Mesenteric fat pad (tissue), 1 donor: ENCODE measurements at places on chromosomes 4 and X.
A peak's percentile ranks its signal among the peaks of the same experiment; 100 is the strongest.

- no peak for DNase-seq
Measured at GRCh38 chrX:152844256-152844655, 13.4 kb downstream of the NSDHL start.

- DNase-seq = no peak
Measured at GRCh38 chr4:127006446-127006877, 626.3 kb upstream of the INTU start.

DNA sequence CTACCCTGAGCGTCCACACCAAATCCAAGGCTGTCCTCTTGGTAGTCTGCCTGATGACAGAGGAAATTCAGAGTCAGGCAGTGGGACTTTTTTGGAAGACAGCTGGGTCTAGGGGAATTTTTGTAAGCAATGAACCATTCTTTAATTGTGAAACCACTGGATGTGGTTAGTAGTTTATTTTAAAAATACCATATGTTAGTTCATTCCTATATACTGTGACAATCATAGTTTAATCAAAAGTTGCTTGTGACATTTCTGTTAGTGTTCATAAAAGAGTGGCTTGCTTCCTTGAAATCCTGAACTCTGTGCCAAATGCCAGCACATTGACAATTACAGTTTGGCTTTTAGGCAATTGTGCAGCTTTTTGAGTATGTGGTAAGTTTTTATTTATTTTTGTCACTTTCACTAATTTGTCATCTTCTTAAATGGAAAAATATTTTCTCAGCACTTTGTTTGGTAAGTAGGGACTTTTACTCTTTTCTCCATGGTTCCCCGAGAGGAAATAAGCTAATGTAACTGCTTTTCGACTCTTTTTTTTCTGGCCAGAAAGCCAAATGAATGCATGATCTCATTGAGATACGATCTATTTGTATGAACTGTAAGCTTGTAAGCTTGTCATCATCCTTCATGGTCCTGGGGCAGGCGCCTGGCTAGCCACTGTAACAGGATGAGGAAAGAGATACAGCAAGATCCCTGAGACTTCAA lies 72.6 kb upstream of the SLC4A4 start:
- DNase-seq = no peak

DNA sequence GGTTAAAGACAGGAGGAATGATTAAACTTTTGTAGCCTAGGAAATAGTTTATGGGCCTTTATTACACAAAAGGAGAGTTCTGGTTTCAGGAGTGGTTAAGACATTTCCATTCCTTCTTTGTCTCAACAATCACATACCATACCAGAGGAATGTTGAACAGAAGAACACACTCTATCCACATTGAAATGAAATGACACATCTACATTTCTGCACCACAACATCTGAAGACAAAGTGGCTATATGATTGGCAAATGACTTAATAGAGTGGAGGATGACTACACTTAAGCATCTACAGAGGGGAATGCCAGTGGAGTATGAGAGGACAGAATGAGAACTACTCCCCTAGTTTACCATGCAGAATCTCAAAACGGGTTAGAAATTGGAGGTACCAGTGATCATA lies 8.0 kb downstream of the CYP2U1 start:
- DNase-seq = no peak

- DNase-seq = no peak
Measured at GRCh38 chr4:189088780-189089179, 851.9 kb upstream of the FRG1 start.

- DNase-seq = no peak
Measured at GRCh38 chr4:138196153-138196552, 46.0 kb downstream of the SLC7A11 start.

DNA sequence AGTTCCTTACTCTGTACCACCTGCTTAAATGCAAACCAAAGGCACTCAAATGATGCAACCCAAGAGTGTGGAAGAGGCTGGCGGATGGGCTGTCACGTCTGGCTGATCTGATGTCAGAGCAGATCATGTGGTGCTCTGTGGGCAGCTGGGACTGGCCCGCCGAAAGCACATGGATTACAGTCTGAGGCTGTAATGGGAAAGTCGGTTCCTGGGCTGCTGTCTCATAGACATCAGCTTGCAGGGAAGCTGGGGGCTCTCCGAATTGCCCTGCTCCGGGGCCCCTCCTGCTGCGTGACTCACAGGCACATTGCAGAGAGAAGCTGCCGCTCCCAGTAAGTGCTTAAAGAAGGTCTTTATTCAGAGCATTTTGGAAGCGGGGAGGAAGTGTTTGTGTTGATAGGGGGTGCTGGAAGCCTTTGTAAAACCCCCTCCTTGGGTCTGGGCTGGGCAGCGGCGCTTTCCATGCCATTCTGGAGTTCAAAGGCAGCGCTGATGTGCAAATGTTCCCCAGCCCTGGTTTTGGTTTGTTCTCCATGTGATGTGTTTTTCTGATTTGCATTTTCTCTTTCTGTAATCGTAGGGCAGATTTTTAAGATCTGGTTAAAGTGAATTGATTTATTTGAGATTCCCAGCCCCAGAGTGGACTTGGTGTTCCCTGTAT lies 181.1 kb downstream of the LARP7 start:
- DNase-seq = no peak

DNA sequence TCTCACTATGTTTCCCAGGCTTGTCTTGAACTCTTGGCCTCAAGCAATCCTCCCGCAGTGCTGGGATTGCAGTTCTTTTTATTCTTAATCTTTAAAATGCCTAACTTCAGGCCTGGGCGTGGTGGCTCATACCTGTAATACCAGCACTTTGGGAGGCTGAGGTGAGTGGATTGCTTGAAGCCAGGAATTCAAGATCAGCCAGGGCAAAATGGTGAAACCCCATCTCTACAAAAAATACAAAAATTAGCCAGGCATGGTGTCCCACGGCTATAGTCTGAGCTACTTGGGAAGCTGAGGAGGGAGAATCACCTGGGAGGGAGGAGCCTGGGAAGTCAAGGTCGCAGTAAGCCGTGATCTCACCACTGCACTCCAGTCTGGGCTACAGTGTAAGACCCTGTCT lies 45.9 kb downstream of the PLS3 start:
- DNase-seq = no peak

- DNase-seq = no peak
Measured at GRCh38 chrX:75781611-75782010, 3.4 kb downstream of the MAGEE2 start.

DNA sequence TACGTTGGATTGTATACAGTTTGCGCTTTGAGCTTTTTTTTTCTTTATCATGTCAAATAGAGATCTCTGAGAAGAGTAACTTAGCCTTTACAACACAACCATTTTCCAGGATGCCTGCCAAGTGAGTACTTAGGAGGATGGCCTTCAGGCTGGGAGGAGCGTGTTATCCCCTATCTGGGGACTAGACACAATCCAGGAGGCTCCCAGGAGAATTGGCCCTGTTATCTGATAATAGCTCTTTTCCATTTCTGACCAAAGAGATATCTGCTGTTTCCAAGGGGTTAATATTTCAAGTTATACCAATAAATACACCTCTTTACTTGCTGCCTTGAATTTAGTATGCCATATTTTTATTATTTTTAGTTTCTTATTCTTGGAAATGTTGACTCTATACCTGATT lies 169.5 kb upstream of the SMARCAD1 start:
- no peak for DNase-seq

- no peak for DNase-seq
Measured at GRCh38 chr4:137345597-137345996, 186.7 kb downstream of the PCDH18 start.

- no peak for DNase-seq
Measured at GRCh38 chrX:154776753-154777152, 14.1 kb downstream of the DKC1 start.

- no peak for DNase-seq
Measured at GRCh38 chrX:134670134-134670924, 12.1 kb upstream of the PLAC1 start.

GRCh38 chr4:63105839-63106238 lies 1303.4 kb downstream of the TECRL start:
- DNase-seq = no peak

- DNase-seq = no peak
Measured at GRCh38 chr4:99117876-99118693, 26.0 kb downstream of the ADH4 start.

DNA sequence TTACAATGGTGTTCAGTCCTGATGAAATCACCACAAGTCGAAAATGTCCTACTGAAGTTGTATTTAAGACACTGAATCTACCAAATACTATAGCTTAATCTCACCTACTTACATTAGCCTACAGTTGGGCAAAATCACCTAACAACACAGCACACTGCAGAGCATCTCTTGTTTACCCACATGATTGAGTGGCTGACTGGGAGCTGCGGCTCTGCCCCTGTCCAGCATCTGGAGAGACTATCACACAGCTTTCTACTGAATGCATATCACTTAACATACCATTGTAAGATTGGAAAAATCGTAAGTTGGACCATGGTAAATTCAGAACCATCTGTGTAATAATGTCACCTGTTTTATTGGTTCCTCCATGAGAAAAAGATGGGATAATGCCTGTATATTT lies 1083.2 kb upstream of the PCDH7 start:
- no peak for DNase-seq

GRCh38 chrX:111719426-111720210 lies 38.6 kb downstream of the ALG13 start:
- no peak for DNase-seq

GRCh38 chrX:37910186-37910585 lies 62.8 kb upstream of the DYNLT3 start:
- no peak for DNase-seq

GRCh38 chrX:129825746-129826505 lies 17.8 kb downstream of the ZDHHC9 start:
- DNase-seq = no peak

DNA sequence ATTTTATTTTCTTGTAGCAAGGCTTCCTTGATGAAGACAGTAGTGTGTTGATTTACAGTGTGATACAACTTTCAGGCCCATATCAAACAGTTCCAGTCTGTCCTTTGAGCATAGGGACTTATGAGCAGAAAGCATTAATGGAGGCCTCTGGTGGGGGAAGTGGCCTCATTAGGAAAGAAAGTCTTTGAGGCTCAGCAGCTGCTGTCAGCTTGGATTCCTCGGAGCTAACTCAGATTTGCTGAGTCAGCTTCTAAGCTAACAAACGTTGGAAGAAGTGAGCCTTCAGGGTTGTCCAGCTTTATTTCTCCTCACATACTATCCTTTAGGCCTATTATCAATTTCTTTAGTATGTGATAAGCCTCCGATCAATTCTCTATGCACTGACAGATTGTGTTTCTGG lies 15.8 kb upstream of the SFRP2 start:
- no peak for DNase-seq

GRCh38 chr4:138616775-138617174 lies 374.6 kb upstream of the SLC7A11 start:
- no peak for DNase-seq

- peak; percentile 64 for DNase-seq
Measured at GRCh38 chr4:2651546-2651945, 104.6 kb downstream of the TNIP2 start.

GRCh38 chrX:11381464-11381863 lies 88.3 kb downstream of the AMELX start:
- no peak for DNase-seq

DNA sequence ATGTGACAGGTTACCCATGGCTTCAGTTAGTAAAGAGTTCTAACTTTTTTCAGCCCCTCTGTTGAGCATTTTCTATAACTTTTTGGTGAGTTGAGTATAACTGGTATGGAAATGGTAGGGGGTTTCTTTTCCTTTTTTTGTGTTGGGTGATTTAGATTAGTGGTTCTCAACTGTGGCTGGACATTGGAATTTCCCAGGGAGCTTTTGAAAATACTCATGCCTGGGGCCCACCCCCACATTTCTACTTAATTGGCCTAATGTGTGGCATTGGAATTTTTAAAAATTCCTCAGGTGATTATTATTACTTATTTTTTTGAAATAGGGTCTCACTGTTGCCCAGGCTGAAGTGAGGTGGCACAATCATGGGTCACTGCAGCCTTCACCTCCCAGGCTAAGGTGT lies 21.9 kb downstream of the SMS start:
- DNase-seq = no peak

- DNase-seq = no peak
Measured at GRCh38 chrX:57677132-57677858, 2.8 kb downstream of the NLRP2B start.

DNA sequence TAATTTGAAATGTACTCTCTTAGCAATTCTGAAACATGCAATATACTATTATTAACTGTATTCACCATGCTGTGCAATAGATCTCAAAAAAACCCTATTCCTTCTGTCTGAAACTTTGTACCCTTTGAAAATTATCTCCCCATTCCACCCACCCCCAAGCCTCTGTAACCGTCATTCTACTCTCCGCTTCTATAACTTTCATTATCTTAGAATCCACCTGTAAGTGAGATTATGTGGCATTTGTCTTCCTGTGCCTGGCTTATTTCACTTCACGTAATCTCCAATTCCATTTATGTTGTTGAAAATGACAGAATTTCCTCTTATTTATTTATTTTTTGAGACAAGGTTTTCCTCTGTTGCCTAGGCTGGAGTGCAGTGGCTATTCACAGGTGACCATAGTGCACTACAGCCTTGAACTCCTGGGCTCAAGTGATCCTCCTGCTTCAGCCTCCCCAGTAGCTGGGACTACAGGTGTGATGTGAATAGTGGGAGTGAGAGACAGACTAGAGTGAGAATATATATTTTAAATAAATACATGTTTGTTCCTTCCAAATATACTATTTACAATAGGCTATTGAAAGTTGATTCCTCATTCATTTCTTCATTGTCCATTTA lies 30.5 kb downstream of the VSIG4 start:
- no peak for DNase-seq

DNA sequence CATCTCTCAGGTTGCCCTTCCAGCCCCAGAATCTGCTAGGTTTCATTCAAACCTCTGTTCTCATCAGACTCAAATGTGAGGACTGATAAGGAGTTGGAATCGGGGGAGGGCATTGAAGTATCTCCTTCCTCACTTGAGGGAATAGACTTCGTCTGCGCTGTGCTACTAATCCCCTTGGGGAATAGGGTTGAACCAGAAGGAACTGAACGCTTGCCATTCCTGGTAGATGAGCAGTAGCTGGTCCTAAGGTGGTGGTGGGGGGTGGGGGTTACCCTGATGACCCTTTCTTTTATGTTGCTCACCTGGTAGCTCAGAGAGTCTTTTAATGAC lies 692 bp upstream of the SLC9A7 start:
- DNase-seq = no peak

- no peak for DNase-seq
Measured at GRCh38 chr4:77072195-77072753, 3.5 kb downstream of the CCNI start.

GRCh38 chrX:103688946-103689345 lies 2.4 kb upstream of the MORF4L2 start:
- DNase-seq = no peak

- DNase-seq = no peak
Measured at GRCh38 chrX:53056292-53056691, 7.7 kb downstream of the GPR173 start.
